ENCODE measurements at places on chromosomes 2 and 18.

DNA sequence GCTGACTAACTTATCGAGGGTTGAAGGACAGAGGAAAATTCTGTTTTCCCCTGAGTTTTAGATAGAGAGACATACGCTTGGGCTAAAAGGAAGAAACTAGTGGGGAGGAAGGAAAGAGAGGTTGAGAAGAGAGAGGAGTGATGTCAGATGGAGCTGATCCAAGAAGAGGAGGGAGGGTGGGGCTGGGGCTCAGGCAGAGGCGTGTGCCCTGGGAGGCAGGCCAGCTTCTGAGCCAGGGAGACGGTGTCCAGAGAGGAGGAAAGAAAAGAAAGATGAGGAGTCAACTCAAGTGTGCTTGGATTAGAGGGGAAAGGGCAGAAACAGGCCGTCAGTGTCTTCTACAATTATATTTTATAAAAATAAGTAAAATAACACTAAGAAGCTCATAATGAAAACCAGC lies 56.2 kb downstream of the EMILIN2 start:
- DNase-seq = no peak

DNA sequence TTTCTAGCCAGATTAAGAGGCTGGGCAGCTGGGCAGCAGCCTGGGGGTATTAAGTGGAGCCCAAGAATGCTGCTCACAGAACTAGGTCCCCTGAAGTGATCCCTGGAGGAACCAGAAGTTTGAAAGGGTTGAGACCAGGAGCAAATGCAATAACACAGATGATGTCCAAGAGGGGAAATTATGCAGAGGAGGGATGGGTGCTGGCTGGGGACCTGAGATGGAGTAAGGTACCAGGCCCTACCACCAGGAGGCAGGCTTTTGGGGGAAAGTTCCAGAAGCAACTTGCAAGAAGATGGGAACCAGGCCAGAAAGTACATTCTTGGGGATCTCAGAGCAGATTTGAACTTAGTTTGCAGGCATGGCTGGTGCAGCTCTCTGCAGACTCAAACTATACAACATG lies 175.1 kb downstream of the NCK2 start:
- DNase-seq = peak; percentile 13

GRCh38 chr18:41206341-41206830 lies 748.6 kb upstream of the PIK3C3 start:
- no peak for DNase-seq

DNA sequence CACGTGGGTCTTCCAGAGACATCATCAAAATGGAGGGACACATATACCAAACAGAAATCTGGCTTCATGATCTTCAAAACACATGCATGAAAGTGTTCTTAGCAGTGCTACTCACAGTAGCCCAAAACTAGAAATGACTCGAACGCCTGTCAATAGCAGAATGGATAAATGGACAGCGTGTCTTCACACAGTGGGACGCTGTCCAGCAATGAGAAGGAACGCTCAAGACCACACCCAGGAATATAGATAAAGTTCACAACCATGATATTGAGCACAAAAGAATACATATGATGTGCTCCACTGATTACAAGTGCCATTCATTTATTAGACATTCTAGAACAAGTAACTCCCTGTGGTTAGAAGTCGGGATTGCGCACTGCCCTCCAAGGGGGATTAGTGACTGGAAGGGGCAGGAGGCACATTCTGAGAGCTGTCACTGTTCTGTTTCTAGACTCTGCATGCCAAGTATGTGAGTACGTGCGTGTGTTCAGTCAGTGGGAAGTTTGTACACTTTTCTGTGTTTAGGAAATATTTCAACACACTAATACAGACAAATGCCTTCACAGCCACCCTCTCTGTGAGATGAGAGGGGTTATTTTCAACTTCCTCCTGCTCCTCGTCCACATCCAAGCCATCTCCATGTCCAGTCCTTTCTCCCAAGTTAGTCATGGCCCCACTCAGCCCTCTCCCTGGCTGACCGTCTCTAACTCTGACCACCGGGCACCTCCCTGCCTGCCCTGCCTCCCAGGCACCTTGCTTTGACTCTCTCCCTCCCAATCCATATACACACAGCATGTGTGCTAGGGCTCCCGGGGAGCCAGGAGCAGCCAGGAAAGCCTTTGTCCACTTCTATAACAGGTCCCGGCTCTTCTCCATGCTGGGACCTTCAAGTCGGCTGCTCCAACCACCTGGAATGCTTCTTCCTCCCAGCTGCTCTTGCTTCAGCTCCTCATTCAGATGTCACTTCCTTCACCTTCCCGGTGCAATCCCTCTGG lies 26.9 kb upstream of the TNS1 start:
- DNase-seq = no peak

DNA sequence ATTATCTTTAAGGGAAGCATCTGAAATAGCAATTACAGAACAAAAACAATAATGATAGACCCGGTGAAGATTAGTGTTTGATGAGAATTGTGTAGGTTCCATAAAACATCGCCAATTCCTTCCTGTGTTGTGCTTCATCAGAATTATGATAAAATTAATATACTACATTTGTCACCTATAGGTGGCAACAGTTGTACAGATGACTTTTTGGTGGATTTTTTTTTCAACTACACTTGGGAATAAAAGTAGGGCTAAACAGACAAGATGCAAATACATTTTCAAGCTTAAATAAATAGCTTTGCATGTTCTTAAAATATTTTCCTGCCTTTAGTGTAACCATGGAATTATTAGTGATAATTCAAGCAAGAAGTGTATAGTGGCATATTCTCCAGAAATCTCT lies 7.0 kb upstream of the LYPD1 start:
- no peak for DNase-seq

- no peak for DNase-seq
Measured at GRCh38 chr2:28506112-28506910, 10.5 kb downstream of the PLB1 start.

- no peak for DNase-seq
Measured at GRCh38 chr2:189225032-189225431, 45.5 kb upstream of the COL5A2 start.

GRCh38 chr2:23423062-23423872 lies 38.3 kb downstream of the KLHL29 start:
- DNase-seq = no peak

GRCh38 chr2:5484868-5485267 lies 207.3 kb upstream of the SOX11 start:
- DNase-seq = no peak

- DNase-seq = peak; percentile 40
Measured at GRCh38 chr2:30979822-30980245, 158.4 kb downstream of the GALNT14 start.

DNA sequence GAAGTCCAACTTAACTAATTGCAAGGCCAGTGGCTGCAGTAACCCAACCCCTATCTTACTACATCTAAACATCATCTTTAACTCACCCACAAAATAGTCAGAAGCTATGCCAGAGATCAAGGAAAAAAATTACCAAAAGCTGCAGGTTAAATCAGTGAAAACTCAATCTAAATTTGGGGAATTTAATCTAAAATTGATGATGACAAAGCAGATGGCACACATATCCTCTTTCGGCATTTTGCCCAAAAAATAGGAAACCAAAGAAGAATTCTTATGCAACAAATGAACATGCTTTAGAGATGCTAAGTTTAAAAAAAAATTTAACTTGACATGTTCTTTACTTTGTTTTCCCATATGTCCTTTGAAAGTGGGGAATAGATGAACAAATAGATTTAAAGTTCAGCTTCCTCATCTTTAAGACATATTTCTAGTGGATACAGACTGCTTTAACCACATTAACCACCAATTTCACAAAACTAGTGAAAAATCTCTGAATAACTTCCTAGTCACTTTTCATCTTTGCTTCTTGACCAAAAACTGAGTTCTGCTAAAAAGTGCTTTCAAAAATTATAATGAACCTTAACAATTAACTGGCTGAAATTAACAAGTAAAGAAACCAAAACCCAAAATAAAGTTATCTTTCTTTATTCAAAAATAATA lies 74.3 kb upstream of the CCDC150 start:
- no peak for DNase-seq

- DNase-seq = no peak
Measured at GRCh38 chr18:79680100-79680879, 687 bp downstream of the CTDP1 start.

- DNase-seq = no peak
Measured at GRCh38 chr2:12929758-12930157, 213.0 kb downstream of the TRIB2 start.

GRCh38 chr2:58137856-58138255 lies 91.2 kb downstream of the VRK2 start:
- no peak for DNase-seq

DNA sequence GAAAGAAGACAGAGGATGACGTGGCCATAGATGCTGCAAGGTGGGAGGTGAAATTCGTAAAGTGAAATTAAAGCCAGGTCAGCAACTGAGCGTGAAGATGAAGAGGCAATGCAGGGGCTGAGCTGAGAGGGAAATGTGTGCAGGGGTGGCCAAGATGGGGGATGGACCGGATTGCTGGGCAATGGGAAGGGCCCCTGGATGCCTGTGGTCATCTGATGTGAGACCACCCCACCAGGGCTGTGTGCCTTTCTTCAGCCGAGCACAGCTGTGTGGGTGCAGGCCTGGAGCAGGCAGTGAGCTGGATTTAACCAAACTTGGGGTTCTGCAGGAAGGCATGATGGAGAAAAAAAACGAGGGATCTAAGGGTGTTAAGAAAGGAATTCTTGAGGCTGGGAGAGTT lies 80.4 kb downstream of the ZCCHC2 start:
- DNase-seq = no peak

DNA sequence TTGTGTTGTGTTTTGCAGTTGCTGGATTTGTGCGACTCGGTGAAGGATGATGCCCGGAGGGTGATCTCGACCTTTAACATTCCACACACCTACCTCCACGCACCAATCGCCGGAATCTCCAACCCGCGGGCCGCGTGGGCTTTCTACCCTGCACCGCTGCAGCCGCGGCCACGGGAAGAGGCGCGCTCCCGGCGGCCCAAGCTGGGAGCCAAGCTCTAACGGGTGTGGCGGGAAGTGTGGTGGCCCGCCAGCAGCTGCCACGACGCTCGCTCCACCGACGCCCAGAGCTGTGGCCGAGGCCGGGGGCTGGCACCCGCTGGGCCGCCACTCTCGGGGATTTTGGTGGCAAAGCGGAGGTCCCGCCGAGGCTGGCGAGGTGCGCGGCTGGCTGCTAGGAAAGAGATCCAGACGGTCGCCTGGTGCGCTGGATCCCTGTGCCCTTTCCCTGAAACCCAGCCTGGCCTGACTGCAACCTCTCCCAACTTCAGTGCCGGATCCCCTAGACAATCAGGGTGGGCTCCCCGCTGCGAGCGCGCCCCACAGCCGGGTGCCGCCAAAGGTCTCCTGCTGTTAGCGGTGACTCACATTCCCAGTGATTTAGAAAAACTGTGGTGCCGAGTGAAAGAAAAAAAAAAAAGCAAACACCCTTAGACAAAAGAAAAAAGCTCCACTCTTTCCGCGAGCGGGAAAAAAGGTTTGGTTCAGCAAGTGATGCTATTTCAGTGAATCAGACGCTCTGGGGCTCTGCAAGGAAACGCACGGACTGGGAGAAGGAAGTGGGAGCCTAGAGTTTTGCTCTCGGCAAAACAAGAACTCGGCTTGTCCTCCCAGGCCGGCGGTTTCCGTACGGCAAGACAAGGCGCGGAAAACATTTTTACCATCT lies 2.9 kb upstream of the BCL2L11 start:
- no peak for DNase-seq

GRCh38 chr2:583666-584065 lies 93.5 kb downstream of the TMEM18 start:
- no peak for DNase-seq

- no peak for DNase-seq
Measured at GRCh38 chr2:232113821-232114220, 152.3 kb downstream of the DIS3L2 start.

DNA sequence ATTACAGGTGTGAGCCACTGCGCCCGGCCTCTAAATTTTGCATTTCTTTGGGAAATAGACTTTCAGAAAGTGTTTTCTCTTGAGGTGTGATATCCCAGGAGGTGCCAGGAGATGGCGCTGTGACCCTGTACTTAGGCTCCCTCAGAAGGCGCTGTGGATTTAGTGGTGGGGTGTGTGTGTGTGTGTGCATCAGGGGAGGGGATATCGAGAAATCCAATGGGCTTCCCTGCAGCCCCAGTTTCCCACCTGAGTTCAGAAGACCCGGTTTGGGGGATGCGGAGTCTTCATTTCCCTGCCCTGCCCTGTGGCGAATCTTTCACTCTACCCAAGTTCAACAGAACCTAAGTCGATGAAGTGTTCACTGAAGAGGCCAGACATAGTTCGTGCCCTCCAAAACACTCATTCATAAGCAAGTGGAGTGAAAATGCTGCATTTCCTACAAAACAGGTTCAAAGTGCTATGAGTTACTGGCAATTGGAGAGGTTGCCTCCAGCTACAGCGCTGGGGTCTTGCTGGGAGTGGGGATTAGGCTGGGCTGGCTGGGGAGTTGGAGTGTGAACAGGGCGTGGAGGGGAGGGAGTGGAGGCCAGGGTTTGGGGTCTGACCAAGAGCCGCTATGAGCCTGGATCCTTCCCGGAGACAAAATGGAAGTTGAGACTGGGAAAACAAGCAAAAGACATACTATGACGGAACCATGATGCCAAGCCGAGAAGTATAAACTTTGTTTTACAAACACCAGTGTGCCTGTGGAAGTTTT lies 6.5 kb upstream of the WNT6 start:
- peak; percentile 75 for DNase-seq
